ENCODE measurements at places on chromosomes 6 and 20.

GRCh38 chr6:24858177-24858653, 59.5 kb upstream of the ARMH2 start:
- peak; percentile 92 for DNase-seq

- no peak for DNase-seq
Observed at GRCh38 chr20:42123981-42124473, 505.9 kb upstream of the CHD6 start.

- DNase-seq, result no peak
Observed at GRCh38 chr20:1920252-1920651, 25.0 kb downstream of the SIRPA start.

DNA sequence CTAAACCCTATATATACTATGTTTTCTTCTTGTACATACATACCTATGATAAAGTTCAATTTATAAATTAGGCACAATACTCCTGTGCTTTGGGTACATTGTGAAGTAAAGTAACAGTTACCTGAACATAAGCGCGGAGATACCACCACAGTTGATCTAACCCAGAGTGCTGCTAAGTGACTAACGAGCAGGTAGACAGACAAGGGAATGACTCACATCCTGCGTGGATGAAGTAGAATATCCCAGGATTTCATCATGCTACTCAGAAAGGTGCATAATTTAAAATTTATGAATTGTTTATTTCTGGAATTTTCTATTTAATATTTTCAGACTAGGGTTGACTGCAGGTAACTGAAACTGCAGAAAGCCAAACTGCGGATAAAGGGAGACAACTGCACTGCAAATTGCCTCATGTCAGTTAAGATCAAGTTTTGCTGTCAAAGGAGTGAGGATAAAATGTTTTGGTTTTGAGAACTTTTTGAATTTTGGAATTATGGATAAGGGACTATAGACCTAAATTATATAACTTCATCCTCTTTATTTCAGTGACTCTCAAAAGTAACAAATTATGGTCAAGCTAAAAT, 14.4 kb downstream of the MKKS start:
- DNase-seq, result no peak

DNA sequence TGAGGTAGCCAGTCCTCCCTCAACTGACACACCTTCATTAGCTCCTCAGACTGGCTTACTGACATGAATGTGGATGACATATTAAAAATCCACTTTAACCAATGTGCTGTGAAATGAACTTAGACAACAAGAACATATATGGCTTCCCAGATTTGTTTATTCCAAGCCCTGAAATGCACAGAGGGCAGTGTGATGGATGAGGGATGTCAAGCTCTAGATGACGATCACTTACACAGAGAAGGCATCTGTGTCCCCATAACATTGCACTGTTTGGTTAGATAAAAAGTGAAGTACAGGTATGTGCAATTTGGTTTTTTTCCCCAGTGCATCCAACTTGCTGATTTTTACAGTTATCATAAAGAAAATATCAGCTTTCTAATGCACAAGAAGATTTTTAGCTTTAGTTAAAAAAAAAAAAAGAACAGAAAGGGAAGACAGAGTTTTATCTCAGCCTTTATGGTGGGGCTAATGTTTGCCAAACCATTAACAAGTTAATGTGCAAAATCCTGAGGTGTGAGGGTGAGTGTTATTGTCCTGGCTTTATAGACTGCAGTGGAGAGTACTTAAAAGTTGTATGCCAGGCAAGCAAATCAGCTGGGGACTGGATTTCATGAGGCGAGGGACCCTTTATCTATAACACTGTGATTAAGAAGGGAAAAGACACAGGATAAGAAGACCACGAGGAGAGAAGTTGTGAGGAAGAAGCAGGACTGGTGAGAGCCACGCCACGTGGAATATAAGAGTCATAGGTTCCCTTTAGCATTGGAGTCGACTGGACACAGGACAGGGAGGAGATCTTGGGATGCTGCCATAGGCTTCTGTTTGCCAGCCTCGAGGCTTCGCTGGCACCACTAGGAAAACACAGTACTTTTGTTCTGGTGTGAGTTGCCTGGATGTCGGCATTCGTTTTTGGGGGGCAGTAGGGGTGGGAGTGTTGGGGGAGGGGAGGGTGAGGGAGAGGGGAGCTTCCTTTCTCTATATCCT, 90.0 kb upstream of the BACH2 start:
- DNase-seq, result no peak

- no peak for DNase-seq
Observed at GRCh38 chr6:38085031-38085430, 265.5 kb downstream of the ZFAND3 start.

DNA sequence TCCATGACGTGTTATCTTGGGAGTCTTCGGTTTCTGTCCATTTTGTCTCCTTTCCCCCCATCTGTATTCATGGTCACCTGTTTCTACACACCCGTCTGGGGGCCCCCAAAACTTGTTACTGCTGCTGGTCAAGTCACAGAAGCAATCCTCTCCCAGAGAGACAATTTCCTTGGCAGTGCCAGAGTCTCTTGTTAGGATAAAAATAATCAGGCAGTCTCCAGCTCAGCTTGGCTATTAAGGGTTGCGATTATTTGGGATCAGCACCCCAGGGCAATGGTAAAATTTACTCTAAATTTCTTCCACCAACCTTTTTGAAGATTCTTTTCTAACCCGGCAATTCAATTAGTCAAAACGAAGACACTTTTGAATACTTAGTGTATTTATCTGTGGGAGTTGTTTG, 229.1 kb upstream of the JARID2 start:
- DNase-seq, result no peak

GRCh38 chr6:67248077-67248476, 1387.0 kb upstream of the ADGRB3 start:
- DNase-seq, result no peak
